ENCODE measurements at places on chromosomes 7 and 10. TPM values are rescaled to one million over a fixed set of nuclear protein-coding genes. Genes with fewer than 3 reads are reported as not detected.

The KCNH2 gene
- total RNA-seq: 19.3 TPM

The C10orf90 gene
- total RNA-seq: 0.12 TPM

The KEL gene
- 0.08 TPM for total RNA-seq

The ADCY1 gene
- total RNA-seq: not detected

The IL6 gene
- total RNA-seq: 0.41 TPM

The EGFR gene
- total RNA-seq: 7.3 TPM

The WEE2 gene
- not detected for total RNA-seq

The STOX1 gene
- total RNA-seq: 0.30 TPM

The HOXA4 gene
- total RNA-seq: 5.3 TPM

The TBC1D12 gene
- total RNA-seq: 9.7 TPM

The ADIRF gene
- total RNA-seq: 0.34 TPM

The OR6V1 gene
- not detected for total RNA-seq

The WIPF3 gene
- total RNA-seq: not detected

The PCDH15 gene
- 0.77 TPM for total RNA-seq

The STEAP4 gene
- not detected for total RNA-seq

The CRPPA gene
- 9.3 TPM for total RNA-seq

The RBP3 gene
- not detected for total RNA-seq

The PRRT4 gene
- 3.2 TPM for total RNA-seq

The CCDC172 gene
- total RNA-seq: not detected

The OR2A25 gene
- total RNA-seq: not detected

The SNCG gene
- total RNA-seq: 38.1 TPM

The THAP5 gene
- total RNA-seq: 45.4 TPM

The MYPN gene
- total RNA-seq: 0.13 TPM

The CFAP58 gene
- 0.08 TPM for total RNA-seq

The SPDYE5 gene
- total RNA-seq: not detected

The TRPV5 gene
- not detected for total RNA-seq

The ZRANB1 gene
- 29.1 TPM for total RNA-seq

The HTR7 gene
- total RNA-seq: 0.26 TPM

The MMD2 gene
- not detected for total RNA-seq

The PLA2G12B gene
- total RNA-seq: not detected

The TMEM225B gene
- total RNA-seq: 0.32 TPM

The SLC26A4 gene
- 3.9 TPM for total RNA-seq

The PRLHR gene
- not detected for total RNA-seq

The HOXA1 gene
- 7.3 TPM for total RNA-seq

The PSMG3 gene
- 28.9 TPM for total RNA-seq

The LRRC61 gene
- not detected for total RNA-seq

The RASSF4 gene
- 22.0 TPM for total RNA-seq

The MUC12 gene
- total RNA-seq: 1.2 TPM

The SCART1 gene
- total RNA-seq: 0.13 TPM

The KIF20B gene
- total RNA-seq: 39.1 TPM

The TMEM176B gene
- total RNA-seq: not detected

The TMEM26 gene
- not detected for total RNA-seq

The OPALIN gene
- total RNA-seq: not detected

The HOXA5 gene
- total RNA-seq: 10.4 TPM

The PKD2L1 gene
- not detected for total RNA-seq

The CTTNBP2 gene
- total RNA-seq: 0.43 TPM

The GNAT3 gene
- not detected for total RNA-seq

The PDLIM1 gene
- 5.7 TPM for total RNA-seq

The SSC4D gene
- total RNA-seq: 1.8 TPM

The NAPEPLD gene
- 5.3 TPM for total RNA-seq

The PON3 gene
- total RNA-seq: not detected

All from SJCRH30 (cell line).